ENCODE measurements at places on chromosomes 7 and 10. TPM values are rescaled to one million over a fixed set of nuclear protein-coding genes. Genes with fewer than 3 reads are reported as not detected.

DNA sequence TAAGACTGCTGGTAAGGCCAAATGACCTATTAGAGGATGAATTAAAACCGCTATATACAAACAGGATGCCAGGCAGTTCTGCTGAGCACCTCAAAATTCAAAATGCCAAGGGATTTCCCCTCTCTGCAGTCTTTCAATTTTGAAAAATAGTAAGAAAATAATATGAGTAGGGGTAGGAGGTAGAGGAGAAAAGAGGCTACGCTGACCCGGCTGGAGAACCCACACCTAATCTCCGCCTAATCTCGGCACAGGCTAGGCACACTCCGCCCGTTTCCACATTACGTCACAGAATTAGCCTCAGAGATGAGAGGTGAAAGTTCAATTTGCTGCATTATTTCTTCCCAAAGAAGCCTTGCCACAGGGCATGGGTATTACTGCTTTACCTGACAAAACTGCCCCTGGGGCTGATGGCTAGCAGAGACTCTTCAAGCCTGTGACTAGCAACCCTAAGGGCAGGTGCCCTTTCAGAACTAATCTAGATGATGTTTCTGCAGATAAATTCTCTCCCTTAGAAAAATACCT is 21.3 kb upstream of the SPOCK2 start:
- DNase-seq, result no peak

- DNase-seq, result peak; percentile 84
Measured at GRCh38 chr10:71598621-71599055, 120.9 kb downstream of the C10orf105 start.

DNA sequence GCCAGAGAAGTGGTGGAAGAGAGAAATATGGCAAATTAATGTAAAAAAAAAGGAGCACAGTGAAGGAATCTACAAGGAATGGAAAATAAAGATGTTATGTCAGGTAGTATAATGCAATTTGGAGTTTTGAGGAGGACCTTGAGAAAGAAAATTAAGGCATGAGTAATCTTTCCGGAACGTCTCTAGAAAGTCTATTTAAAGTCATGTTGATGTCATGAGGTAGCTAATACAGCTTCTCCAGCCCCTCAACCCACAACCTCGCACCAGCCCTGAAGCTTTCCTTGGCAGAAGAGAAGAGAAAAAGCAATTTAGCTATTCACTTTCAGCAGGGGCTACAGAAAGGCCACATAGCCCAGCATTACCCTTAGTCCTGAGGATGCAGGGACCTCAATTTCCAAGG is 22.5 kb downstream of the TRDMT1 start:
- DNase-seq, result no peak

DNA sequence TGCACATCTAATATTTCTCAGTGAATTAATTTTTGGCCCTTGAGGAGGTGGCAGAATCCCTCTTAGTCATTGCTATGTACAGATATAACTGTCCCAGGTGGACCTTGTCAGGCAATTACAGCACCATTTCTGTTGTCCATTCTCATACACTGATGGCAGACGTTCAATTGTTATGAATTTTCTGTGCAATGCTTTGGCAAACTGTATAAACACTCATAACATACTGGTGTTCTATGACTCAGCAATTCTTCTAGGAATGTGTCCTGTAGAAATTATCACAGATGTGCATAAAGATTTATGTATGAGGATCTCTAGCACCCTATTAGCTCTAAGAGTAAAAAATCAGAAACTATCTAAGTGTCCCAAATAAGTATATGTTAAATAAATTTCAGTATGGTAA is 80.8 kb downstream of the DNAJB9 start:
- DNase-seq, result no peak

GRCh38 chr7:92753614-92754013 is 82.8 kb downstream of the CDK6 start:
- DNase-seq, result no peak

Gene PTPRZ1
- 0.88 TPM for total RNA-seq

All from left cardiac atrium (tissue), 4 donors.